Astrocyte (in vitro differentiated cells and primary cell): ENCODE measurements at places on chromosomes 5 and 9. TPM values are rescaled to one million over a fixed set of nuclear protein-coding genes. Genes with fewer than 3 reads are reported as not detected.
A peak's percentile ranks its signal among the peaks of the same experiment; 100 is the strongest.

SLC25A2 gene
- total RNA-seq = 0.19 and 0.25 TPM in 2 replicates

AGTPBP1 gene
- total RNA-seq = 27.6 and 30.0 TPM in 2 replicates

DNA sequence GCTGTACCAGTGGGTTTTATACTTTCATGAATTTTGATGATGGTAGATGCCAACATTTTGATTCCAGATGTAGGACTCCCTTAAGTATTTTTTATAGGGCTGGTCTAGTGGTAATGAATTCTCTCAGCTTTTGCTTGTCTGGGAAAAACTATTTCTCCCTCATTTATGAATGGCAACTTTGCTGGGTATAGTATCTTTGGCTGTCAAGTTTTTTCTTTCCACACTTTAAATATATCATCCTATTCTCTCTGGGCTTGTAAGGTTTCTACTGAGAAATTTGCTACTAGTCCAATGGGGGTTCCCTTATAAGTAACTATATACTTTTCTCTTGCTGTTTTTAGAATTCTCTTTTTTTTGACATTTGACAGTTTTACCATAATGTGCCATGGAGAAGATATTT is 629.3 kb downstream of the NR2F1-AS1 start:
- no peak overlapping the region for H3K27ac ChIP-seq
- H3K4me3 ChIP-seq = no peak overlapping the region
- H3K4me1 ChIP-seq = no peaks in the 10 kb centered on the region
- H3K27me3 ChIP-seq = no peaks in the 10 kb centered on the region
- no peak for DNase-seq

OMD gene
- total RNA-seq = not detected in 2 replicates

- DNase-seq = peak; percentile 26
- peaks cover 17% of the 10 kb centered on the region for H3K36me3 ChIP-seq
- no peak overlapping the region for H3K4me3 ChIP-seq
- H3K27me3 ChIP-seq = no peaks in the 10 kb centered on the region
- peaks cover 27% of the 10 kb centered on the region for H3K4me1 ChIP-seq
- H3K27ac ChIP-seq = no peak overlapping the region
Observed at GRCh38 chr5:38922199-38922598, 76.4 kb downstream of the OSMR start.

DNA sequence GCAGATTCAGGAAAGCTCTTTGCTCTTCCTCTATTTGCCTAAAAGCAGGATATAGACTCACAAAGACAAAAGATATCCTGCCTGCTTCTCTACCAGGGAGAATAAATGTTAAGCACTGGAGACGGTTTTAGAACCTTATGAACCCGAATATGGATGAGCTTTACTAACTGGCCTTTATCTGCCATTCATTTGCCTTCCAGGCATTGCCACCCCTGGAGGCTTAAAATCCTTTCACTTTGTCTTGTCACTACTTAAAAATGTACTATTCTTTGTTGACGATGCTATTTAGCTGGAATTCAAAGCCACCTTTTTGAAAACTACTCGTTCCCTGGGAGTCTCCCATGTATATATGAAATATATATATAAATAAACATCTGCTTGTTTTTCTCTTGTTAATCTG is 23.2 kb upstream of the LVRN start:
- H3K27ac ChIP-seq = no peak overlapping the region
- no peak overlapping the region for H3K4me3 ChIP-seq
- no peaks in the 10 kb centered on the region for H3K4me1 ChIP-seq
- no peaks in the 10 kb centered on the region for H3K36me3 ChIP-seq
- no peaks in the 10 kb centered on the region for H3K27me3 ChIP-seq
- no peak for DNase-seq

DNA sequence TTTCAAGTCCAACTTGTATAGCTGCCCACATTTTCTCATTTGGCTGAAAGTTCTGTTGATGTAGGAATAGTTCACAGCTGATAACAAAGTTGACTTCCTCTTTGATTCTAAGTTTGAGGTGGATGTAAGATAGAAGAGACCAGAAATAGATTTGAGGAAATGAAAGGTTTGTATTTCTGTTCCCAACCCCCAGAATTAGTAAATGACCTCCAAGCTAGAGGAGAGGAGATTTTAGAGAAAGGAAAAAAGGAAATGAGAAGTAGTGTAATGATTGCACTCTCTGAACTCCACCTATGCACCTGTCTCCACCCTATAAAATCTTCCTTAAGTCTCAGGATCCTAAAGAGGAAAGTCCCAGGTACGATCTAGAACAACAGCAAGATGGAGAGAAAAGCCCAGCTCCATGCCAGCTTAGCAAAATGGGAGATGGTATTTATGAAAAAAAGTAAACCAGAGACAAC is 130.4 kb upstream of the POC5 start:
- H3K4me3 ChIP-seq = no peak overlapping the region
- no peaks in the 10 kb centered on the region for H3K36me3 ChIP-seq
- no peaks in the 10 kb centered on the region for H3K4me1 ChIP-seq

GRCh38 chr5:126636956-126637355 is 36.2 kb downstream of the PHAX start:
- no peaks in the 10 kb centered on the region for H3K27me3 ChIP-seq
- no peak overlapping the region for H3K27ac ChIP-seq

DNA sequence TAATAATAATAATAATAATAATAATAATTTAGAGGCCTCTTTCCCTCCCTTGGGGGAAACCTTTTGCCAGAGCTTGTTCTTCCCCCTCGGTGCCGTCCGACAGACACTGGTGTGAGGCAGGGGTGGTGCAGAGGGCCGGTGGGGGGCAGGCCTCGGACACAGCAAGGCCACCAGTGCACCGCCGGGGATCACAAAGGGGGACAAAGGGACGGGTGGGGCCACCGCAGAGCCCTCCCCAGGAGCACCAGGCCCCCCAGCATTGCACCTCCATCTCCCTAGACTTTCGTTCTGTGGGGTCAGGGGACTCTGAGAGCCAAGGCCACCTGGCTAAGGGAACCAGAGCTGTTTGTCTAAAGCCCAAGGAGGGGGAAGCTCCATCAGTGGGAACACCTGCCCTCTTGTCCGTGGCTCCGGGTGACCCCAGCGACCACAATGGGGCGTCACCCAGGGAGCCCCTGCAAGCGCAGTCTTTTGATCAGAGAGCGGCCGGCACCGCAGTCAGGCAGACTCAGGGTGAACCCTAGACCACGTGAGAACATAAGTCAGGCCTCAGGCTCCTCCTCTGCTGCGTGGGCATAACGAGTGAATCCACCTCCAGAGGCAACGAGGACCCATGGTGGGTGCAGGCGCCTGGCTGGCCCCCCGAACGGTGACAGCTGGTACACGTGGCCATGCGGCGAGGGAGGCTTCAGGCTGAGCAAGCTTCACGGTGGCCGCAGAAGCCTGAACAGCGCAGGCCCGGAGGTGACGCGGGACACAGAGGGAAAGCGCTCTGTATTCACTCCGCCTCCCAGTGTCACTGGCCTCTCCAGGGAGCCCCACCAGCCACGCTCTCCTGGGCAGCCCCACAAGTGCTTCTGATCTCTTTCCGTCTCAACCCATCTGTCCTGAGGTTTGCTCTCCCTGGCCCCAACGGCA is 12.0 kb upstream of the QSOX2 start:
- DNase-seq = no peak
- H3K27ac ChIP-seq = no peak overlapping the region
- peaks cover 2% of the 10 kb centered on the region for H3K27me3 ChIP-seq
- H3K36me3 ChIP-seq = no peaks in the 10 kb centered on the region

DNA sequence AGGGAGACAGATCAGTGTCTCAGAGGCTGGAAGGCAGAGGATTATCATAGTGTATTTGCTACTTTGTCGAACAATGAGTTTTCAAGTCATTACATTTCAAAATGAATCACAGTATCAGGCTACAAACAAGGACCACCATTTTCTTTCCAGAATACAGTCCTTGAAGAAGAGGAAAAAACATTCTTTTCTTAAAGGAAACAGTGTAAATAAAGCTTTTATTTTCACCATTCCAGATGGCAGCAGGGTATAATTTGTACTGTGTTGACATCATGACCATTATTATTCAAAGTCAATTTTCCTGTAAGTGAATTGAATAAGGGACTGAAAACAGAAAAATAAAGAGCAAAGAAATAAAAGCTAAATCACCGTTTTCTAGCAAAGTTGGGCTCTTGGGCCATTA is 737.3 kb upstream of the DMAC1 start:
- H3K4me1 ChIP-seq = no peaks in the 10 kb centered on the region
- DNase-seq = no peak
- H3K36me3 ChIP-seq = no peaks in the 10 kb centered on the region
- no peaks in the 10 kb centered on the region for H3K27me3 ChIP-seq

DNA sequence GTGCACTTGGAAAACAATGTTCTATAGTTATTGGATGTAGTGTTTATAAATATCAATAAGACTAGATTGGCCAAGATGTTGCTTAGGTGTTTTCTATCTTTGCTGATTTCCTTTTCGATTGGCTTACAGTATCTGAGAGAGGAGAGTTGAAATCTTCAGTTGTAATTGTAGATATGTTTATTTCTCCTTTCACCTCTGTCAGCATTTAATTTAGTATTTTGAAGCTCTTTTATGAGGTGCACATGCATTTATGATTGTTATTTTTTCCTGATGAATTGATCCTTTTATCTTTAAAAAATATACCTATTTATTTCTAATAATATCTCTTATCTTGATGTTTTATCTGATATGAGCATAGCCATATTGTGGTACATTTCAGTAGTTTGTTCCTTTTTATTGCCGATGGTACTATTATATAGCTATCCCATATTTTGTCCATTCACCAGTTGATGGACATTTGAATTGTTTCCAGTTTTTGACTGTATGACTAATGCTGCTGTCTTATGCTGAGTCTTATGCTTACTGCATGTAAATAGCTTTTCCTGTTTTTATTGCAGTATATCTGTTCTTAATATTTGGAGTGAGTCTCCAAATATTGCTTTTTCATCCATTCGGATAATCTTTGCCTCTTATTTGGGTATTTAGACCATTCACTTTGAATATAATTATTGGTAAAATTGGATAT is 34.7 kb downstream of the ERCC6L2 start:
- no peak overlapping the region for H3K27ac ChIP-seq
- no peak overlapping the region for H3K4me3 ChIP-seq
- DNase-seq = no peak
